ENCODE measurements at places on chromosomes 7 and 10.

DNA sequence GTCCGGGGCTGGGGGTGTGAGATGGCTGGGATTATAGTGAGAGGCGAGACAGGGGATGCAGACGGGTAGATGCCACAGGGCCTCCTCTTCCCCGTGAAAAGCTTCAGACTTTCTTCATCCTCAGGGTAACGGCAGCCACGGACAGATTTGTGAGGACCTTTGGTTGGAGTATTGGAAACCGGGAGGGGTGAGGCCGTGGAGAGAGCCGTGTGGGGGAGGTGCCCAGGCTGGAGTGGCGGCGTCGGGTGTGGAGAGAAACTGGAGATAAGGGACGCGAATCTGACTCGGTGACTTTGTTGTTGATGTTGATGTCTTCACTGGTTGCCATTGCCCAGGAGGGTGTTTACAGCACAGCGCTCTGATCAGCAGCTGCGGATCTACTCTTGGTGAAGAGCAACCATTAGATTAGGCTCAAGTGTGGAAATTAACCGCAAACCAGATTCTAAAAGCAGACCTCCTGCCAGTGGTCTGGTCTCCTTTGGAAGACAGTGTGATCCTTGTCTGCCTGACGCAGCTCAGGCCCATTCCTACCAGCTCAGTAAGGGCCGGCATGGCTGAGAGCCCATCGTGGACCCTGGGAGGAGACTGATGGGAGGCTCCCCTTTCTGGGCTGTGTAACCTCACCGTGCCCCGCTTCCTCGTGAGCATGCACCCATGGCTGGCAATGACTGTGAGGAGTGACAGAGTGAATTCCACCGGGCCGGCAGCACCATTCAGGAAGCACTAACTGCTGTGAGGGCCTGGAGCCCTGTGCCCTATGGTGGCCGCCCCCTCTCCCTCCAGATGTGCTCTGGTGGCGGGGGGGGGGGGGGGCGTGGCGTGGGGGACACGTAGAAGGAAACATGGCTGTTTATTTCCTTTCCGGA lies 90.3 kb downstream of the INPP5A start:
- DNase-seq: peak; percentile 50

- DNase-seq: no peak
Observed at GRCh38 chr10:132418527-132419416, 21.8 kb downstream of the PWWP2B start.

- no peak for DNase-seq
Observed at GRCh38 chr10:2020836-2021235, 283.5 kb upstream of the ADARB2 start.

- no peak for DNase-seq
Observed at GRCh38 chr10:116241642-116242410, 31.2 kb downstream of the GFRA1 start.

DNA sequence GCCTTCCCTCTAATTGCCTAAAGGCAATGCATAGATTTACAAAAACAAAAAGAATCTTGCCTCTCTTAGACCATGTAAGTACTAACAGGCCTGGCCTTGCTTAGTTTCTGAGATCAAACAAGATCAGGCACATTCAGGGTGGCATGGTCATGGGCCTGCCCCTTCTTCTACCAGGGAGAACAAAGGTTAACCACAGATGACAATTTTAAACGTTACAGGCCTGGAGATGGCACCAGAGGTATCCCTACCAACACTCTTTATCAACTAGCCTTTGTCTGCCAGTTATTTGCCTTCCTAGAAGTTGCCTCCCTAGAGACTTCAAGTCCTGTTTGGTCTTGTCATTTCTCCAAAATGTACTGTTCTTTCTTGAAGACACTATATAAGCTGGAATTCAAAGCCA lies 252.6 kb downstream of the DOCK4 start:
- DNase-seq: no peak

DNA sequence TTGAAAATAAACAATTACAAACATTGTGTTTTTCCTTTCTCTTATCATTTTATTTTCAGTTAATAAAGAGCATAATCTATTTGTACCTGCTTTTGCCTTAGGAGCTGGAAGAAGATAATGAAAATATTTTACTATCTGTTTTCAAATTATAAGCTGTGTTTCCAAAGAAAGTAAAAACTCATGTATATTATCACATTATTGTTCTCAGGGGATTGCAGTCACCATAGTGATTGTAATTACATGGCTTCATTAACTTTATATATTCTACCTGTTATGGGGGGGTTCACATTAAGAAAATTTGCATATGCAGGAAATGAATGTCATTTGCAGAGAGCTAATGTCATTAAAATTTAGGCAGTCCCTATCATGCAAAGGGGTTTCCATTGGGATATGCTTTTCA lies 542.3 kb downstream of the NXPH1 start:
- DNase-seq: no peak

DNA sequence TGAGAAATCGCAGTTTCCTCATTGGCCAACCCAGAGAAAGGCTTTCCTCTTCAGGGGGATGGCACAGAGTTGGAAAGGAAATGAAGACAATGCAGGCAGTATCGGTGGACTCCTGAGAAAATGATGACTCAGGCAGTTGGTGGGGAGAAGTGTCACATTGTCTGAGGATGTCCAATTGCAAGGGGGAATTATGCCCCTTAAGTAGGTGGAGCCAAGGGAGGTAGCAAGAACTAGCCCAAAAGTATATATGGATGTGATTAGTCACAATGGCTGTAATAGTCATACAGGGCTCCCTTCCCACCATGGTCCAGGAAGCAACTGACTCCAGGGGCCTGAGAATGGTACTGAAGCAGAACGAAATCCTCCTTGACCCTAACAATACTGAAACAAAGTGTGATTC lies 58.3 kb upstream of the EGFR start:
- peak; percentile 61 for DNase-seq

GRCh38 chr10:22342421-22342820 lies 2.9 kb upstream of the SPAG6 start:
- DNase-seq: no peak

DNA sequence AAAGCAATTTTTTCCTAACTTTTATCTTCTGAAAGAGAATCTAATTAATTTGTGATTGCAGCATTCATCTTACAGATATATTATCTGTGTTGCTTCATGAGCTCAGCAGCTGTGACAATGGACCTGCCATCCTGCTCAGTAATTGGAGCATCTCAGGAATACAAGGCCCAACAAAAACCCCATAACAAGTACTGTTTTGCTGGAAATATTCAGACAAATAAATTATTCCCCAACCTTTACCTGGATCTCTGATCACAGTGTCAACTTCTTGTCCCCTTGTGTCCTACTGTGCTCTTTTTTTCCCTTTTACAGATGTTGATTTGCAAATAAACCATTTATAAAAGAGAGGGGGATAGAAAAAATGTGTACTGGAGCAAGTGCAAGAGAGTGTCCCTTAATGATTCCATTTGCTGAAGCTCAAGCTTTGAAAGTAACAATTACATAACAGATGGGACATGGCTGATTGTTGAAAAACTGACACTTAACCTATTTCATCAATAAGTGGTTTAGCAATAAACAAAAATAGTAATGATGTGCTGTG lies 1063.4 kb upstream of the GHITM start:
- no peak for DNase-seq

GRCh38 chr7:144908943-144909556 lies 73.2 kb upstream of the TPK1 start:
- DNase-seq: no peak

Measured in IMR-90 (cell line).